ENCODE measurements at places on chromosomes 5 and 9. TPM values are rescaled to one million over a fixed set of nuclear protein-coding genes. Genes with fewer than 3 reads are reported as not detected.

DNA sequence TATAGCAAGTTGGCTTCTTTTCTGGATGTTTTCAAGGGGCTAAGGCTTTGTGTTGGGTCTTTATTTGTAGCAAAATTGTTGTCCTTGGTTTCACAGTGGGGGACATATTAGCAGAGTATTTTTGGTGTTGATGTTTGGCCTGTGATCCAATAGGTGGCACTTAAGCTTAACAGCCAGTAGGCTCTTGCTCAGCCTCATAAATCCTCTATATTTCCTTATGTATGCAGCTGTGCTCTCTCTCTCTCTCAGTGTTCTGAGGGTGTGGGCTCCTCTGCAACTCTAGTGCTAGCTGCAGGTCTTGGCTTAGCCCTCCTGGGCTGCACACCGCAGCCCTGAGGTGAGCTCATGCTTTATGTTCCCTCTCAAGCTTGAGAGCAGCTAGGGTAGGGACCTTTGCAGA lies 195.0 kb upstream of the GHR start:
- no peak for DNase-seq

DNA sequence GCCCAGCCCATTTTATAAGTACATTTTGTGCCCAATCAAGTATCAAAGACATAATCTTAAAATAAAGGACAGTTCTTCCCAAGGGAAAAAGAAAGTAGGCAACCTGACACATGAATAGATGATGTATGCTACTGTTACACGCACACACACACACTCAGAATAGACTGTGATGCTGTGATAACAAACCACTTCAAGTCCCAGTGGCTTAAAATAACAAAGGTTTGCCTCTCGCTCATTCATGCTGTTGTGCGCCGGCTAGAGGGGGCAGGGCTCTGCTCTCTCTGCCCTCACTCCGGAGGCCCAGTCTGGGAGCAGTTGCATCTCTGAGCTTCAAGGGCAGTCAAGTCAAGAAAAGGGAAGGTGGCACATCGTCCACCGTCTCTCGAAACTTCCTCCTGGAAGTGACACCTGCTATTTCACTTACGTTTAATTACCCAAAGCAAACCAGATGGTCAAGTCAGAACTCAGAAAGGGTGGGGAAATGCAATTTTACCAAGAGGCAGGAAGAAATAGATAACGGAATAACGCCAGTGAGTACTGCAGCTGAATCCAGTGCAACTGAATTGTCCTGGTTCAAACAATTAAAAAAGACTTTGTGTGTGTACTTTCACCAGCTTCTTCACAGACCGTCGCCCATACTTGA lies 43.3 kb downstream of the ANKRD33B start:
- peak; percentile 45 for DNase-seq

DNA sequence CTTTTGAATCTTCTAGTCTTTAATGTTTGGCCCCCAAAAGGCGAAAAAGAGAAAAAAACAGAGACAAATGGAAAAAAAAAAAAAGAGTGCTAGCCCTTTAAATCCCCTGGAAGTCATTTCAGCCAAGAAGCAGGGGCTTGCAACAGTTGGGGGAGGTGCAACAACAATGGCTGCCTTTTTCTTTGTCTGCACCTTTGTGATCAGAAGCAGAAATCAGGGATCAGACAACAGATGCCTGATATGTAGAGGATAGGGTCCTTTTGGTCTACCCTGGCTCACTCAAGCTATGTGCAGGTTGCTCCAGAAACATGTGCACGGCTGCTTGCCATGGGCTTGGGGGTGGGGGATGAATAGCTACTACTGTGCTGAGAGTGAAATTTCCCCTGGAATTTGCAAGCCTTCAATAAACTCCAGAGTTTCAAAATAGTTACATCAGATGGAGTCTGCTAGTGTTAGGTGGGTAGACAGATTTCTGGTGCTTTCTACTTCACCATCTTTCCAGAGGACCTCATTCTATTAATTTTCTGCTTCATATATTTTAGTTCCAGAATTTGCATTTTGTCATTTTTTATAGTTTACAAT lies 150.9 kb downstream of the FGF18 start:
- no peak for DNase-seq

DNA sequence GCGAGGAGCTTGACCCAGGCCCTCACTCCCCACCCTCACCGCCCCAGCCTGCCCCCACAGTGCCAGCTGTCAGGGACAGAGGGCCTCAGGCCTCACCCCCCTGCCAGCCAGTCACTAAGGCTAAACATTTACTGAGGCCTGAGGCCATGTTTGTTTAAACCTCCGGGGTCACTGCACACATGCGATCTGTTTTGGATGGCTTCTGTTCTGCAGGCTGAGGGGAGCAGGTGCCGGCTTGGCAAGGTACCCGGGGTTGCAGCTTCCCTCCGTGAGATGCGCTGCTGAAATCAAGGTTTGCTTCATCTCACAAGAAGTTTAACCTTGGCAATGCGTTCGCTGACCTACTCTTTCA lies 103.3 kb upstream of the BOD1 start:
- no peak for DNase-seq

DNA sequence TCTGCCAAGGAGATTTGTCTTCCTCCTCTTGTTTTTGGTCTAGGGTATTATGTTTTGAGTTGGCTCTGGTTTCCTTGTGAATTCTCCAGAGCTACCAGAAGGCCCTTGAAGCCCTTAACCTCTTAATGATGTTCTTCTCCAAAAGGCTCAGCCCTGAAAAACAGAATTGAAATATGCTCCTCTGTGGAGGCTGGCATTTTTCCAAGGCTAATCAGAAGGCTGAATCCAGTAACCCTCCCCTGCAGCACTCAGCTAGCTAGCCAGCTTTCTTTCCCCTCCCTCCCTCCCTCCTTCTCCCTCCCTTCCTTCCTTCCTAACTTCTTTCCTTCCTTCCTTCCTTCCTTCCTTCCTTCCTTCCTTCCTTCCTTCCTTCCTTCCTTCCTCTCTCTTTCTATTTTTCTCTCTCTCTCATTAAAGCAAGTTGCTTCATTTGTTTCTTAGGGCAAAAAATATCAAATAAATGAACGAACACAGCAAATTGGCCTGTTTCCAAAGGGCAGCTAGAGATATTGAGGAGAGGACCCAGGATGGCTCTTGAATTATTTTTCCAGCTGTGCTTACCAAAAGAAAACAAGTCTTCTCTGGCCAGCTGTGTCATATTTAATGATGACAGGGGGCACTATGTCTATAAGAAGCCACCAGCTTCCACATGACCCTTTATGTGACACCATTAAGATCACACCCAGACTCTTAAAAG lies 38.7 kb downstream of the JAKMIP2 start:
- DNase-seq: no peak

DNA sequence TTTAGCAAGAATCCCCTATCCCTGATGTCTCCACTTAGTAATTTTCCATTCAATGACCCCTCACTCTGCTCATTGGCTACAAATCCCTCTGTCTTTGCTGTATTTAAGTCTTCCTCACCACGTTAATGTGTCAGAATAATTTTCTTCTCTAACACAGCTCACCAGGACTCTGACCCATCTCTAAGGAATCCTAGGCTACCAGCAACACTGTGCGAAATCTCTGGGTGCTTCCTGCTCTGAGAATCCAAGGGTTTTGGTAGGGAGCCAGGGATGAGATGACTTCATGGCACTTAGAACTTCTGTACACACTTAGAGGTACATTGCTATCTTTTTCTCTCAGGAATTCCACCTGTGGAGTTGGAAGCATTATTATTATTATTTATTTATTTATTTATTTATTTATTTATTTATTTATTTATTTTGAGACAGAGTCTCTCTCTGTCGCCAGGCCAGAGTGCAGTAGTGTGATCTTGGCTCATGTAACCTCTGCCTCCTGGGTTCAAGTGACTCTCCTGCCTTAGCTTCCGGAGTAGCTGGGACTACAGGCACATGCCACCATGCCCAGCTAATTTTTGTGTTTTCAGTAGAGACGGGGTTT lies 53.5 kb downstream of the FOXI1 start:
- no peak for DNase-seq

GRCh38 chr9:137175345-137175961 lies 3.6 kb upstream of the TMEM210 start:
- no peak for DNase-seq

- no peak for DNase-seq
Measured at GRCh38 chr5:4129523-4129922, 533.9 kb downstream of the IRX1 start.

DNA sequence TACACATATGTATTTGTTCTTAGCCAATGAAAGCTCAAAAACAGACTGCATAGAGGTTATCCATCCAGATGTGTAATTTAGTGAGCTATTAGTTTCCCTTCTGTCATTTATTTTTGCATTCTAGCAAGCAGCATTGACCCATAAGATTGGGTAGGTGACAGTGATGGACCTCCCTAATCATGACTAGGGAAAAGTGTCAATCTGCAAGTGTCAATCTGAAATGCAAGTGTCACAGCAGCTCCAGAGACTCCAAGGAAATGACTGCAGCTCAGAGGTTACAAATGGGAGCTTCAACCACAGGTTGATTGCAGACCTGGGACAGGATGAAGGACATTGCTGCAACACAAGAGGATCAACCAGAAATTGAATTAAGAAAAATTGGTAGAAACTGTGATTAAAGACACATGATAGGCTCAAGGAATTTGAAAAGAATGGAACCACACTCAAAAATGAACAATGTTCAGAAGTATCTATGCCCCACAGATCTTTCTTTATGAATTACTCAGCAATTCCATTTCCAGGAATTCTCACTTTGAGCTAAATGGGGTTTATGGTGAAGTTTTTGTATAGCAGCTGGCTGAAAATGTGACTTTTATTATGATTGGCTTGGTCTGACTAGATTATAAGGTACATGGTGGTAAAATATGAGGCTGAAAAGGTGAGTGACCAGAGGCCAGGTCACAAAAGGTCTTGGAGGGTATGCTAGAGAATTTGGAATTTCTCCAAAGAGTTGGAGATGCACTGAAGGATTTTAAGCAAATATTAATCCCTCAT lies 59.6 kb upstream of the HTR4 start:
- DNase-seq: no peak

OTP gene
- not detected for total RNA-seq

DNA sequence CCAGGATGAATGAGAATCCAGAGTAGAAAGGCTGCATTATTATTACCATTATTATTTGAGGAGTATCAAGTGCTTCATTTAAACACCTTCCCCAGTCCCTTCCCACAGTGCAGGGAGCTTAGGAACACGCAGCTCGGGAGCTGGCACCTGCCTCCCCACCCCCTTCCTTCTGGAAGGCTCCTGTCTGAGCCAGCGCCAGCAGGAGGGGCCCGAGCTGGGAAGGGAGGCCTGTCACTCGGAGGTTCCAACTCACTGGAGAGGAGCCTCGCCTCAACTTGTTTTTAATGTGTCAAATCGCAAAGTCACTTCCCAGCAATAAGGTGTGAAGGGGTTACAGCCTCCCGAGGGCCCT lies 156.4 kb upstream of the IRX4 start:
- DNase-seq: no peak

- DNase-seq: no peak
Measured at GRCh38 chr9:108163321-108164005, 673.9 kb upstream of the KLF4 start.

SLIT3 gene
- 0.74 TPM for total RNA-seq

DNA sequence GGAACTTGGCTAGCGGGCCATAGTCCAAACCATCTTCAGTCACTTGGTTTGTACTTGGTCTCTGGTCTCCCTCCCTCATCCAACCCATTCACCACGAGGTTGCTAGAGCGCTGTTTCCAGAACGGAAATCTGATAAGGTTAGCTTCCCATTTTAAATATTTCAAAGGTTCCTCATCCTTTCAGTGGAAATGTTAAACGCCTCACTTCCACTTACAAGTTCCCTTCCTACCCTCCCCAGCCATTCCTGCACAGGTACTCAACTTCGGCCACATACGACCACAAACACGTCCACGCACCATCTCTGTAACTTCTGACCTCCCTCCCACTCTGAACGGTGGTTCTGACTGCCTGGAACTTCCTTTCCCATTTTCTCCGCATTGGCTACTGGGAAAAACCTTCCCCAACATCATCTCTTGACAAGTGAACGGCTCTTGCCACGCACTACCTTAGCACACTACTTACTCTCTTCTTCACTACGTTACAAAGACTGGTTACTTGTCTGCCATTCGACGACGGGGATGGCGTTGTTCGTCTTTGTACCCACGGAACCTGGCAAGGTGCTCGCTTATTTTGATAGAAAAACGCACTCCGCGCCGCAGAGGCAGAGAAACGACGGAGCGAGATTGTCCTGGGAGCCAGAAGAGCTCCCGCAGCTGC lies 629 bp downstream of the CCNH start:
- peak; percentile 53 for DNase-seq

ZNF474 gene
- total RNA-seq: not detected

GRCh38 chr5:64685866-64686265 lies 4.4 kb upstream of the SHISAL2B start:
- no peak for DNase-seq

DEPDC1B gene
- total RNA-seq: 30.2 TPM

GRCh38 chr5:149404746-149405549 lies 25.9 kb upstream of the IL17B start:
- no peak for DNase-seq

DNA sequence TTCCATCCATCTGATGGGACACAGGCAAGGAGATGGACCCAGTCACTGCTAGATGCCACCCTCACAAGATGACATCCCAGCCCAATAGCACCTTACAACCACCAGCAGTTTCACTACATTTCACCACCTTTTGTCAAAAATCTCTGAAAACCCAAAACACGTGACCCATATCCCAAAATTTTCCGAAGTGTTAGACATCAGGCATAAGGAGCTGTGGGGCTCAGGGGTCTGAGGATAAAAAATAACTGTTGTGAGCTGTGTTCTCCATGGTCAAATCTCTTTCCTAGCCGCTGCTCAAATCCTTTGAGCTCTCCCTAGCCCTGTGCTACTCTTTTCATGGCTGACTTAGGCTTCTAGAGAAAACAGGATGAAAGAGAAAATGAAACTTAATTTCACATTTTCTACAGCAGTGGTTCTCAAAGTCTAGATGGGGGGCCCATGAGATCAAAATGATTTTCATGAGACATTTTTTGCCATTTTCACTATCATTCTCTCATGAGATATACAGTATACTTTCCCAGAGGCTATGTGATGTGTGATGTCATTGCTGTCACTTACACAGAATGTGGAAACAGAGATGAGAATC lies 40.7 kb downstream of the TIMD4 start:
- peak; percentile 20 for DNase-seq

IFNB1 gene
- 1.1 TPM for total RNA-seq

BNC2 gene
- total RNA-seq: not detected

- DNase-seq: no peak
Measured at GRCh38 chr9:17088566-17088965, 46.3 kb upstream of the CNTLN start.

DNA sequence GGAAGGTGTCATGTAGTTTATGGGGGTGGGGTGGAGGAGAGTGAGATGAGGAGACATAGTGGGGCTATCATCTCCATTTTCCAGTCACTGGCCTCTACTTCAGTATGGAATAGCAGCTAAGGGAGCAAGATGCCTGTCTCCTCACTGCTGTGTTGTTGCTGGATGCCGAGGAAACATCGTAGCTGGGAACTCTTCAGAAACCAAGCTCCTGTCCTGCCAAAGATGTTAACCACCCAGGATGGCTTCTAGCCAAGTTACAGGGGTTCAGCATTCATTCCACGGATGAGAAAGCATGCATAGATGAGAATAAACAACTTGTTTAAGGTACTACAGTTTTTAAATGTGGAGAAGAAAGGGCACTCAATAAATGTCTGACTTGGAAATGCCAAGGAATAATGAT lies 226.5 kb downstream of the ASTN2 start:
- DNase-seq: no peak

GRCh38 chr5:139388198-139388821 lies 1.4 kb downstream of the MZB1 start:
- no peak for DNase-seq
